ENCODE measurements at places on chromosomes 16 and 17.

DNA sequence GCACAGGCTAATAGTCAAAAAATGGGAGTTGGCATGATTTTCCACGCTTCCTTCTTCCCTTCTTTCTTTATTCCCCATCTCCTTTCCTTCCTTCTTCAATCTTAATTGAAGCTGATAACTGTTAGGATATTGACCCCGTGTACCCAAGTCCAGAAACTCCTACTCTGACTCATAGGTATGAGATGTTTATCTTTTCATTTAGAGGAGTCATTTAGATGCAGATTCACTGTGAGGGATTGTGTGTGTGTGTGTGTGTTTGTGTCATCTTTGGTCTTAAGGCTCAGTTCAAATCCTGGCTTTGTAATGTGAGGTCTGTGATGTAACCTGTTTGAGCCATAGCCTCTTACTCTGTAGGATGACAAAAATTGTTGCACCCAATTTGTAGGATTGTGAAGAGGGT, 332.0 kb upstream of the MAF start:
- no peak for DNase-seq

DNA sequence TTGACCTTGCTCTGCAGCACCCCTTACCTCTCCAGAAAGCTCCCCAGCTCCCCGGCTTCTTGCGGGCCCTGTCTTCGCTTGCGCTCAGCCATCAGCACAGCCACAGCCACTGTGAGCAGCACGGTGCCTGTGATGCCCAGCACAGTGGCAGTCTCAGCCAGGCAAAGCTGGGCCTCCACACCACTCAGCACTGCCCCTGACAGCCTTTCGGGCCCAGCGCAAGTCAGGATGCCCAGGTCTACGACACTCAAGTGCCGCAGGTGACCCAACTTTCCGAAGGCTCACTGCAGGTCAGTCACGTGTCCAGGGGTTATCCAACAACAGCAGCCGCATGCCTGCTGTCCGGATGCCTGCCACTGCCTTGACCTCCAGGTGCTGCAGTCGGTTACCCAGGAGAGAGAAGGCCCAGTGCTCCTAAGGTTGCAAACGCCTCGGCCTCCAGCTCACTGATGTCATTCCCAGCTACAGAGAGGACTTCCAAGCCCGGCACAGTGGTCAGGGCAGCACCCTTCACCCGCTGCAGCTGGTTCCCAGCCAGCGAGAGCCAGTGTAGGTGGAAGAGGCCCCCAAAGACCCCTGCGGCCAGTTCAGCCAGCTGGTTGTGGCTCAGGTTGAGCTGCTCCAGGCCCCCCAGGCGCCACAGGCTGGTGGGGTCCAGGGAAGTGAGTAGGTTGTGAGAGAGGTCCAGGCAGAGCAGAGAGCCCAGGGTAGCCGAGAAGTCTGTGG, 8.9 kb upstream of the TMEM101 start:
- no peak for DNase-seq

DNA sequence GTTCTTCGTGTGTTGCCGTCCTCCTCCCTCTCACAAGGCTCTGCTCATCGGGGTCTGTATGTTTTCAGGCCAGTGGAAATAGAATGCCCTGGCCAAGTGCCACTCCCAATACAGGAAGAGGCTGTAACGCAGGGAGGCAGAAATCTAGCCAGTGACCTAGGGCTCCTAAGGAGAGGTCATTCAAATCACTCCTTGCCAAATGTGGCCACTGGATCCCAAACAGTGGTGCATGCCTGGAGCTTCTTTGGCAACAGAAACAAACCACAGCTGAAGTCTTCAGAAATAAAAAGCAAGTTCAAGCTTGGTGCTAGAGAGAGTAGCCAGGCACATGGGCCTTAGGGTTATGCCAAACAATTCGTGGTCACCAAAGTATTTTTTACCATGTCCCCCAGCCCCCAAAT, 66.1 kb downstream of the SMG6 start:
- peak; percentile 59 for DNase-seq

DNA sequence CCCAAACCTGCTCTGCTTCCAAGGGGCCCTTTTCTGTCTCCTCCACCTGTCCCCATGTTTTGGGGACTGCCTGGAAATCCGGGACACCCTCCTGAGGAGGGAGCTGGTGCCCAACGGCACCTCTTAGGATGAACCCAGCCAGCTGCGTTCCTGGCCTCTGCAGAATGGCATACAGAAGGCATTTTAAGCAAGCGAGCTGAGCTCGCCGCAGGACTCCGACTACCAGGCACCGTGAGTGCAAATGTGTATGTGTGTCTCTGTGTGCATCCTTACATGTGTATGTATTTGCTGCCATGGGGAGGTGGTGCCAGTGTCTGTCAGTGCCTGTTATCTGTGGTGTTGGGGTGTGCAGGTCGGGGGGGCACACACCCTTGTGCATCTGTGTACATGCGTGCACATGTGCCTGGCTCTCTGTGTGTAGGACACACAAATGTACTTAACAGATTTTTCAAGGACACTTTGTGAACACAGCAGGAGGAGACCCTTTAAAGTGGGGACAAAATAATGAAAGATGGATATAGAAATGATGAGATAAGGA, 39.3 kb downstream of the ABAT start:
- no peak for DNase-seq

DNA sequence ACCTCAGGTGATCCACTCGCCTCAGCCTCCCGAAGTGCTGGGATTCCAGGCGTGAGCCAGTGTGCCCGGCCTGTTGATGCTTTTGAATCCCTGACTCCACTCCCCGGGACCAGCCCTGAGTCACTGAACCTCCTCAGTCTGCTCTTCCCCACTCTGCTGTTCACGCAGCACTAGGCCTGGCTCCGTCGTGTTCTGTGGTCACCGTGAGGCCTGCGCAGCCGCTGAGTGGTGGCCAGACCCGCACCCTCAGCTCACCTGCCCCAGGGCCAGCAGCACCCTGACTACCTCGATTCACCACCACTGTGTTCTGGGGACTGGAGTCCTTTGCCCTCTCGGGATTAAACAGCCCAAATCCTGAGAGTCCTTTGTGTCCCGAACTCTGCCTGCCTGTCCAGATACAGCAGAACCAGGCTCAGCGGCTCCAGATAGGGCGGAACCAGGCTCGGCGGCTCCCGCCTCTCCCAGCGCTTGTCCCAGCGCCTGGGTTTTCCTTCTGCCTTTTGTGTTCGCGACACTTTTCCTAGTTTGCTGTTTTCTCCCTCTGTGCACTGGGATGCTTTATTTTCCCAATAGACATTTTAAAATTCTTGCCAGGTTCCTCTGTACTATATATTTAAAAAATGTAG, 58.6 kb upstream of the ENDOV start:
- no peak for DNase-seq

DNA sequence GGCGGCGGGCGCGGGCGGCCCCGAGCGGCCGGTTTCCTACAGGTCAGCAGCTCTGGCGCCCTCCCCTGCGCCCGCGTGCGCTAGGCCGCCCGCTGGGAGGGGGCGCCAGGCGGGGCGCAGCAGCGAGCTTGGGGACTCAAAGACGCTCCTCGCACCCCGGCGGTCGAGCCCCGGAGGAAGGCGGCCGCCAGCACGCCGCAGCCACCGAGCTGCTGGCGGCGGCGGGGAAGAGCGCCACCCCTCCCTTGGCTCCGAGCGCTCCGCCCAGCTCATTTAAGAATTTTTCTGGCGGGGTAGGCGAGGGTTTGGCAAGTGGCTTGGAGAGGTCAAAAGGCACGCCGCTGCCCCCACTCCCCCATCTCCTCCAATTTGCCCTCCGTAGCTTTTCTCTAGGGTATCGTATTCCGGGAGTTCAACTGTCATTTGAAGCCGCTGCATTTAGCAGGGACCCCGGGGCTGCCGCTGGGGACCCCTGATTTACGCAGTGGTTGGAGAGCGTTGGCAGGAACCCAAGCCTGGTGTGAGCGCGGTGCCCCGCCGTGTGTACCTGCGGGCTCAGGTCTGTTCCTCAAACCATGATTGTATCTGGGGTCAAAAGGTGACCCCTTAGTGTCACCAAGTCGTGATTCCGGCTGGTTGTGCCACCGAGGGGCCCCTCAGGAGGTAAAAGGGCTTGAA, 59.5 kb upstream of the GSE1 start:
- no peak for DNase-seq

DNA sequence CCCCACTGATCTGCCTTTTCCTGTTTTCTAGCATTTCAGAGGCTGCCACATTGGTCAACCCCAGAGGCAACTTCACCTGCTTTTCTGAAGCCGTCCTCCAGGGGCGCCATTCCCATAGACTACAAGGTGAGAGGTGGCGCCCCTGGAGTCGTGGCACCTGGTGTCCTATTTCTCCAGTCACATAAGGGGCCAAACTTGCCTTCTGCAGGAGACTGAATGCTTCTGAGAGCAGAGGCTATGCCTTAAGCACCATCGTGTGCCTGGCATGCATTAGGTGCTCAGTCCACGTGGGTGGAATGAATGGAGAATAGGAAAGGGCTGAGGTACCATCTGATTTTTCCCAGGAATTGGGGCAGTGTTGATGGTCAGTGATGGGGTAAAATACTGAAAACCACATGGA, 164.8 kb downstream of the HAPSTR1 start:
- no peak for DNase-seq

GRCh38 chr17:75110234-75110937, 617 bp downstream of the ARMC7 start:
- DNase-seq = no peak

DNA sequence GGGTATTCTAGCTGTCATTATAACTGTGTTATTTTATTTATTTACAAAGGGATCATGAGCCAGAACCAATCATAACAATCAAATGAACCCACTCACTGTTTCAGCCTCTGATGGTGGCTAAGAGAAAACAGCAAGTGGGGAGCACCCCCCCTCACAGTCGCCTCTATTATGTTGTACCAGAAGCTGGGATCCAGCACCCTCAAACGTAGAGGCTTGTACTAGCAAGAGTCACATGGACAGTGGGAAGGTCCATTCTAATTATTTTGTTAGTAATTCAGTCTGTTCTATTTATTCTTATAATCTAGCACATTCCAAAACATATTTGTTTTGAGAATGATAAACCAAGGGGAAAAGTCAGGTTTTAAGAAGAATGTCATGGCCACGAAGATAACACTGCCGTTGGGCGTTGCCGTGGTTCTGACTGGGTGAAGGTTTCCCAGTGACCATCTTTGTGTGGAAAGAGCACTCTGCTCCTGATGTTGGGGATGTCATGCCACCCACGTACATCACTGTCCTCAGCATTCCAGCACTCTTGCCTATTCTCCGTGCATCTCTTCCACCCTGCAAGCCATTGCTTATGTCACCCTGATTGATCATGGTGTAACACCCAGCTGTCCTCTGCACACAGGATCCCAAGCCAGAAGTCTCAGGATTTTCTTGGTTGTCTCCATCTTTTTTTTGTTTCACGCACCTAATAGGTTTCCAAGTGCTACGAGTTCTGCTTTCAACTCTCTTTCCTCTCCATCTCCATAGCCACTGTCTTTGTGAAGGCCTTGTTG, 205.8 kb downstream of the PRKCA start:
- DNase-seq = no peak

- no peak for DNase-seq
These were observed 320.8 kb downstream of the CBLN1 start for GRCh38 chr16:48960830-48961229.

DNA sequence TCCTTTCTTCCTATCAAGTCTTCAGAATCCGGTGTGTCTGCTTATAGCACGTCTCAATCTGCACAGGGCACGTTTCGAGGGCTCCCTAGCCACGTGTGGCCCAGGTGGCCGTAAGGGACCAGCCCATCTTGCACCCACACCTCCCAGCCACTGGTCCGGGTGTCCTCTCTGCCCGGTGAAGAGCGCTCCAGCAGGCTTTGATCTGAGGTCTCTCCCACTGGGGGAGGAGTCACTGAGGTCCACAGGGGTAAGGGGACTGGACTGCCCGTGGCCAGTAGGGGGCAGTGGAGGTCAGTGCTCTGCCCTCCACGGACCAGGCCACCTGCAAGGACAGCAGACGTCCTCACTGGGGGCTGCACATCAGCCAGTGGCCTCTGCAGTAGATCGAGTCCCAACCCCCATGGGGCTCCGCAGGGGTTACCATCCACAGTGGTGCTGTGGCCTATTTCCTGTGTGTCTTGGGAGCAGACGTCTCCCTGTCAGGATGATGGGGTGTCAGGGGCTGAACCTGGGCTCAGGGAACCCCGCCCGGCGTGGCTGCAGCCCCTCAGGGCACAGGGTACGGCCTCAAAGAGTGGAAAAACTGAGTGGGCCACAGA, 204.1 kb upstream of the CIBAR2 start:
- no peak for DNase-seq

DNA sequence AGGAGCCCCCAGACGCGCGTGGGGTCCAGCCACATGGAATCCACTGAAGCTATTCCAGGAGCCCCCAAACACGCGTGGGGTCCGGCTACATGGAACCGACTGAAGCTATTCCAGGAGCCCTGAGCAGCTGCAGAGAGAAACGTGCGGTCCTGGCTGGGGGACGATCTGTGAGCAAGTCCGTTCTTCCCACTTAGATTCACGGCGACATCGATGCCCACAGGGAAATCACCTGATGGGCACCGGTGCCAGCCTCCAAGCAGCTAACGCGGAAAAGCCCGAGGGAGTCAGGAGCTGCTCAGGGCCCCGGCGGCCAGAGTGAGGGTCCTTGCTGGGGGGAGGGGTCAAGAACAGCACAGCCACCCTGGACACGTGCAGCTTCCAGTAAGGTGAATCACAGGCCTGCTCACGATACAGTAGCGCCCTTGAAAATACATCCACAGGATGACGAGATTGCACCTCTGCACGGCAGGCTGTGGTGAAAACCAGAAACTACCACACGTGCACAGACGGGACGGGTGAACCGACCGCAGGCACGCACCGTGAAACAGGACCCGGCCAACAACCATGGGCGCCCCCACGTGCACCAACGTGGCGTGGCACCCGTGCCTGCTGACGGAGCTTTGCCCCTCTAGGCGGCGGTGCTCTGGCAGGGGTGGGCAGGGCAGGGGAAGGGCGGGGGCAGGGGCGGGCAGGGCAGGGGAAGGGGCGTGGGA, 77.7 kb upstream of the GNG13 start:
- DNase-seq = no peak

DNA sequence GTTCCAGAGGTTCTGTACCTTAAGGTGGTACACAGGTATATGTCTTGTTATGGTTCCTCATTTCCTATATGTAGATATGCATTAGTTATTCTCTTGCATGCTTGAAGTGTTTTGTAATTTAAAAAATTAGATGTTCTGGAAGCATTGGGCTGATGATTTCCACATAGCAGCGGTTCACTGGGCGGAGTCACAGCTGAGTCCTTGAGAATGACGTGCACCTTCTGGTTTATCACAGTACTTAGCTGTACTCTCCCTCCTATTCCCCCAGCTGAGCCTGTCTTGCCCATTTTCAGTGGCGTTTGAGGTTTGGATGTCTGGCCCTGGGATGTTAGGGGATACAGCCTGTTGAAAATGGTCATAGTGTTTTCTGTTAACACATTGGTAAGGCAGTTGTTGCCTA, 327.1 kb downstream of the SNX29 start:
- DNase-seq = no peak

DNA sequence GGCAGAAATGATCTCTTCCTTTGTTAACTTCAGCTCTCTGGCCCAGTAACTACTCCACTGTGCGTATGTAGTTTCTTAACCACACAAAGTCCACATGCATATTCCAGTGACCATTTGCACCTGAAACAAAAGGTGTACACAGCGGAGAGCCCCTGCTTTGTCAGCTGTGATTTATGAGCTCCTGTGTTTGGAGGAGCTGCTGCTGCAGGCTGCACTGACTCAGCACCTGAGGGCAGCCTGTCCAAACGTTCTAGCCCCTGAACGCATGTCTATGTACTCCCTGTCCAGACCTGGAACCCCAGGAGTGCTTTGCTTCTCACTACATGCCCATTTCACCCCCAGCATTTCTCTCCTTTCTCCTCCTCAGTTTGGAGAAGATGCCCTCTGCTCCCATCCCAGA, 216.1 kb downstream of the ABCC12 start:
- DNase-seq = no peak

GRCh38 chr17:19720631-19721426, 4.4 kb upstream of the SLC47A2 start:
- no peak for DNase-seq

GRCh38 chr17:77810536-77810935, 148.0 kb upstream of the TNRC6C start:
- peak; percentile 85 for DNase-seq

Measured in hindlimb muscle (tissue), 1 donor.